K562 (cell line): ENCODE measurements at places on chromosomes 3 and 15. TPM values are rescaled to one million over a fixed set of nuclear protein-coding genes. Genes with fewer than 3 reads are reported as not detected.

DNA sequence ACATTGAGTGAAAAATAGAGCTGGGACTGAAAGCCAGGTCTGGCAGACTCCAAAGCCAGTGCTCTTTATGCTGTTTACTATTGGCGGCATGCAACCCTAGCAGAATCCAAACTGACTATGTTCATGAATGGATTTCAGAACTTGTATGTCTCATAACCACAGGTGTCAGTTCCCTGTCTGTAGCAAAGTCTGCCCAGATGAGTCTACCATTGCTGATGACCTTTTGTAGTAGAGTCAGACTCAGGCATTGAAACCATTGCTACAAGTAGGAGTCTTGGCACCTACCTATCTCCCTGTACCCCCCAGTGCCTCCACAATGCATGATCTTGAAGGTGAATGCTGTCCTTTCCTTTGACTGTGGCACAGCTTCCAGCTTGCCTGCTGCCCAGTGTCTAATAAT, 157.2 kb upstream of the ROPN1 start:
- no peak for DNase-seq

The ARGFX gene
- not detected in 2 replicates for total RNA-seq

DNA sequence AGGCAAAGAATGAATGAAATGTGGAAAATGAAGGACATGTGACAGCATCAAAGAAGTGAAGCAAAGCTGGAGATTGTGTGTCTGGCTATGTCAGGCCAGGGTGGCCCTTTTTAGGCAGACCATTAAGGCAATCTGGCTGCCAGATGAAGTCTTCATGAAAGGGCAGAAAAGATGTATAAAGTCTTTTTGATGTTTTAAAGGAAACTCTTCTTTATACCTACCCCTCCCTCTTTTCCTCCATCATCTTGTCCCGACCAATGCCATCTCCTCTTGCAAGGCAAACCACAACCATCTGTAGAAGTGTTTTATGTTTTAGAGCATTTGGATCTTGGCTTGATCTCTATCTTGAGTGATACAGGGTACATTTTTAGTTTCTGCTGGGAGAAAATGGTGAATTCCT, 259.2 kb downstream of the LSAMP start:
- no peak for DNase-seq

- DNase-seq, result peak; percentile 36
Observed at GRCh38 chr15:75213768-75214221, 12.1 kb downstream of the C15orf39 start.

GRCh38 chr3:189375532-189375931, 203.8 kb downstream of the TPRG1 start:
- DNase-seq, result no peak

GRCh38 chr3:72214066-72214951, 429.4 kb upstream of the PROK2 start:
- no peak for DNase-seq

DNA sequence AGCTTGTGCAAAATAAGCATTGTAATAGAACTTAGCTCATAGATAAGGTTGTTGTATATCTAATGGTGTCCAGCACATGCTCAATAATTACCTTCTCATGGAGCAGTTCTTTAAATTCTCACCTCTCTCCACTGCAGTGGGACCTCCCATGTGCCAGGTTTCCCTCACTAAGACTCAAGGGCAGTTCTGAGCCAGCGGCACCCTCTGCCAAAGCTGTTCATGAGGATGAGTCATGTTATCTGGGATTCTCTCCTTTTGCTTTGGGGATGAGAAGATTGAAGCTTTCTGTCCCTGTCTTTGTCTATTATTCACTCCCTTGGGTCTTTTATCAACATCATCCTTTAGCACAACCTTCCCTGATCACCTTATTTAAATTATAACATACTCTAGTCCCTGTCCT, 15.6 kb upstream of the AMOTL2 start:
- DNase-seq, result no peak

DNA sequence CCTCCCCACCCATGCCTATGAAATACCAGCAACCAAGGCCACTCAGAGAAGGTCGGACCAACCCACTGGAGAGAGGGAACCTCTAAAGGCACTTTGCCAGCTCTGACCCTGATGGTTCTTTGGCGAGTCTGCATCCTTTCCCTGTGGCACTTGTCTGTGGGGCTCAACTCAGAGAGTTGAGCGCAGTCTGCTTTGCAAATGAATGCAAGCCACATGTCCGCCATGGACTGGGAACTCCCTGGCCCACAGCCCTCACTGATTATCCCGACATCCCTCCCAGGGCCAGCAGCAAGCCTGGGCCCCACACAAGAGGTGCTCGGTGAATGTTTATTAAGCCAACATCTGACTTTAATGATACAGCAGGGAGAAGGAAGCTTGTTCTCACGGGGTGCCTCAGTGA, 55.5 kb upstream of the HES1 start:
- no peak for DNase-seq

DNA sequence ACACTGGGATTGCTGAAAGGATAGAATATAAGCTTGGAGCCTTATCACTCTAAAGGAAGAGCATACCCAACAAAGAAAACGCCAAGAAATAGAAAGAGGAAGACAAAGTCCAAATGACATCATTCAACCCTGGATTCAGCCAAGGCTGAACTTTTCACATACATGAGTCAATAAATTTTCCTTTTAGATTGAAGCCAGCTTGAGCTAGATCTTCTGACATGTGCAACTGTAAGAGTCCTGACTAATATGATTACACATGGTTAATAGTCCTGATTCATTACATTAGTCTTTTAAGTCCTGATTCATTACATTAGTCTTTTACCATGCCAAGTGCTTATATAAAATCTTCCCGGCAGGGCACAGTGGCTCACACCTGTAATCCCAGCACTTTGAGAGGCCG, 13.6 kb upstream of the DENND6A start:
- DNase-seq, result no peak

- DNase-seq, result no peak
Observed at GRCh38 chr3:190366133-190366532, 21.8 kb upstream of the CLDN16 start.

The ATP10A gene
- total RNA-seq, result 0.04 and 0.09 TPM in 2 replicates

The PLCB2 gene
- 11.2 and 11.6 TPM in 2 replicates for total RNA-seq

DNA sequence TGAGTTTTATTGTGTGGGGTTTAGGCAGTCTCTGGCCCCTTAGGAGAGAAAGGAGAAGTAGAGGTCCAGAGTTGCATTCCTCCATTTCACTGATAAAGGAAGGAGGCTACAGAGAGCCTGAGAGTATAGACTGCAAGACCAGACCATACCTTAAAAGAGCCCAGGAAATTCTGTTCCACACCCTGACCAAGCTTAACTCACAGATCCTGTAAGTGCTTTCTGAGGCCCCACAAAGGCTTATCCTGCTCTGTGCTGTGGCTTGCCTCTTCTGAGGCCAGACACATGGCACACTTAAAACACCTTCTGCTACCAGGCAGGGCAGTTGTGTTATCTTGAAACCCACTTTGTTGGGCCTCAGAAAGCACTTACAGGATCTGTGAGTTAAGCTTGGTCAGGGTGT, 39.2 kb upstream of the LEKR1 start:
- peak; percentile 50 for DNase-seq

- peak; percentile 24 for DNase-seq
Observed at GRCh38 chr15:58282060-58282708, 144.0 kb downstream of the AQP9 start.

DNA sequence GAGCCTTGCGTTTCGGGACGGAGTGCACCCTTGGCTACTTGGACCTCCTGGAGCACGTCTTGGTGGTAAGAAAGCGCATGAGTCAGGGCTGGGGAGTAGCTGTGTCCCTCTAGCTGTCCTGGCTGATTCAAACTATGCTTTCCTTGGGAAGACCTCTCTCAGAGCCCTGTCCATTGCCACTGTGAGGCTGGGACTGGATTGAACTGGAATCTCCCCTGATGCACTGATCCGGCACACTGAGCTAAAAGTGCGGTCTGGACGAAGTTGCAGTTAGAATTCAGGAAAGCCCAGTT, 232.6 kb upstream of the TPM1 start:
- no peak for DNase-seq

- no peak for DNase-seq
Observed at GRCh38 chr3:6551165-6551564, 309.8 kb upstream of the GRM7 start.

The DGKG gene
- 0.29 TPM in 1 of 2 replicates, not detected in the other for total RNA-seq

- no peak for DNase-seq
Observed at GRCh38 chr15:48190932-48191573, 412 bp upstream of the CTXN2 start.

DNA sequence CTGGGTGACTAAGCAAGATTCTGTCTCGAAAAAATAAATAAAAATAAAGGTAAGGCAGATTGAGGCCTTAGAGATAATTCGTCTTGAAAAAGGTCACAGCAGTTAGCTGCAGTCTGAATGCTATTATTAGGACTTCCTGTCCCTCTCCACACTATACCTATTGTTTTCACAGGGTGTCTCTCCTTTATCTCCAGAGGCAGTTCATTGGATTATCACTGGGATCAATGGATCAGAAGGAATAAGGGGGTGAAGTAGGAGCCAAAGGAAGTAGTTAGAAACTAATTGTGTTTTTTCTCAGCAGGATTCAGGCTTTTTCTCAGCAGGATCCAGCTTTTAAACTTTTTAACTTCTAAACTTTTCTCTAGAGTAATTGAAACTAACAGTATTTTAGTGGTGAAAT, 326.9 kb downstream of the IL5RA start:
- no peak for DNase-seq

DNA sequence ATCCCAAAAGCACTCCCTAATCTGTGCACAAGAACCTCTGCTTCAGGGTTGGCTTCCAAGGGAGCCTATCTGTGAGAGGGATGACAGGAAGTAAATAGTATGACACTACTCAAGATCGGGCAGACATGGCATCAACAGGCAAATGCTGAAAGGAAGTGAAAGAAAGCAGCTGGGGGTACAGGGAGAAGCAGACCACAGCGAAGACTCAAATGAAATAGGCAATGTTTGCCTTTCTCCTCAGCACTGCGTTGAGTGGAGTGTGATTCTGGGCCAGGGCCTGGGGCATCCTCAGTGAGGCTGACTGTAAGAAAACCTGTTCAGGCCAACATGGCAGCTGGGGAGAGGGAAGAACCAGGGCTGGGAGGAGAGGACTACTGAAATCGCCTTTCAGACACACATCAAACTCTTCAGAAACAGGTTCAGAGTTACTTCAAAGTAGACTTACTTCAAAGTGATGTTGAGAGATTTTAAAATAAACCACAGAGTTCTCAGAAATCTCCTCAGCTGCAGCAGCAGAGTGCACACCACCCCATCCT, 96.6 kb downstream of the SLC9A9 start:
- DNase-seq, result no peak

The TNFSF10 gene
- 0.13 and 0.36 TPM in 2 replicates for total RNA-seq

- DNase-seq, result no peak
Observed at GRCh38 chr3:18099611-18100010, 325.5 kb downstream of the SATB1 start.

The CCDC54 gene
- total RNA-seq, result not detected in 2 replicates

The AHSG gene
- 0.69 and 1.2 TPM in 2 replicates for total RNA-seq

DNA sequence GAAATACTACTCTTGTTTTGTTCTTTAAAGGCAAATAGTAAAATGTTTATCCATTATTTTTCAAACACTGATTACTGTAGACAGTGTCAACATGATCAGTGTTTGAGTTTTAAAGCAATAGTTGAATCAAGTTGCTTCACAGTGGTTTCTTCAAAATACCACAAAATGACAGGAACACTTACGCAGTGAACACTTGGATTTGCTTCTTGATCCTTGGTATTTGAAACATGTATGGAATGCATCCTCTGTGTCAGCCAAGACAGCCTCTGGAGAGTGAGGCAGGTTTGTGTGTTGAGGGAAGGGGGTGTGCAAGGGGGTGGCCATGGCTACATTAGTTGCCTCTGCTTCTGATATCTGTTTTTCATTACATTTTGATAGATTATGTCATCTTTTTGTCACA, 413.0 kb downstream of the RBMS3 start:
- DNase-seq, result no peak

The CD96 gene
- total RNA-seq, result 0.78 and 1.6 TPM in 2 replicates

- DNase-seq, result no peak
Observed at GRCh38 chr15:63288342-63288741, 10.9 kb downstream of the APH1B start.

DNA sequence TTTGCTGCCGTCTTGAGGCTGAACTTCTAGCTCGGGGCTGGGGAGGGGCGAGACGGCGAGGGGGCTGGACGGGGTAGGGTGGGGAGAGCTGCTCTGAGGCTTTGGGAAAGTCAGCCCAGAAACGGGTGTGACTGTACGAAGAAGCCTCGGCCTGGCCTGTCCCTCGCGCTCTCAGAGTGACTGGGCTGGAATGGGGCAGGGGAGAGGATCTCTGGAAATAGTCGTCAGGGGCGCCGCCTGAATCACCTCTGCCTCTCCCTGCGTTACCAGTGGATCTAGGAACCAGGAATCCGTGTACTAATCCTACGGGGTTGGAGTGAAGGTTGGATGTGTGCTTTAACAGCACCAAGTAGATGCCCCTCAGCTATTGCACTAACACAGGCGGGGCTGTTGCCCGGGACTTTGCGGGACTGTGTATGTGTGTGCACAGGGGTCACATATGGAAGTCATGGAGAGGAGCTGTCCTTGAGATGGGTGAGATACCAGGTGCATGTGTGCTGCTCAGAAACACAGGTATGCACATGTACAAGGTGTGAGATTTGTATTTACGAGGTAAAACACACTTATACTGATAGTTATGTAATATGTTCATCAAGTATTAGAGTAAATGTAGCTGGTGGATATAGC, 591 bp downstream of the FOXL2NB start:
- DNase-seq, result peak; percentile 69

The CHDH gene
- total RNA-seq, result 0.89 and 1.4 TPM in 2 replicates

GRCh38 chr3:33364531-33365128, 75.6 kb downstream of the UBP1 start:
- DNase-seq, result no peak

- DNase-seq, result no peak
Observed at GRCh38 chr3:707041-707440, 385.8 kb upstream of the CNTN6 start.

DNA sequence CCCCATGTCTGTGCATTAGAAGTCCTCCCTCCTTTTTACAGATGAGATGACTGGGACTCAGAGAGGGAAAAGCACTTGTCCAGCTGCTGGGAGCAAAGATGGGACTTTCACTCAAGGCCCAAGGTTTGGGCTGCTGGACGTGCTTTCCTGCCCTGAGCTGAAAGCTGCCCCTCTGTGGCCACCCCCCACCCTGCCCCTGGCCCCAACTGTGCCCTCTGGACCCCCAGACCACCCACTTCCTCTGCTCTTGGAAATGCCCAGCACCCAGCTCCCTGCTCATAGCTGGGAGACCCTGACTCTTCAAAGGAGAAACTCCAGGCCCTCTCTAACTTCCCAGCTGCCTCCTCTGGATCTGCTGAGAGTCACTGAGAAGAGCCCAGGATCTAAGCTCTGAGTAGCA, 20.7 kb downstream of the GRIP2 start:
- no peak for DNase-seq

DNA sequence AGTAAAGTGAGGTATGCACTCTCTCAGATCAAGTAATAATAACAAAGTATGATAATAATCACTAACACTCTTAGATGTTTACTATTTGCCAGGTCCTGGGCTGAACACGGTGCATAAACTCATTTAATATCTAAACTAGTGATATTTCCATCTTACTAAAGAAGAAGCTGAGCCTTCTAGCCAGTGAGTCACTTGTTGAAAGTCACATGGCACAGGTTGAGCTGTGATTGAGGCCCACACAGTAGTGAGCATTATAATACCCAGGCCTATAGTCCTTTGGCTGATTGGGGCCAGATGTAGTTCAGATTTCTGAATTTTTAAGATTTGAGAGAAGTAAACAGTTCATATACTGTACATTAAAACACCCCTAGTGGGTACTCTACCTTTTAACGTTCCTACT, 93.2 kb upstream of the CCDC80 start:
- DNase-seq, result no peak
